ENCODE measurements at places on chromosomes 11 and 22.

- DNase-seq = no peak
These were observed 75.8 kb downstream of the GAS2 start for GRCh38 chr11:22742157-22742613.

GRCh38 chr11:112176077-112176476, 765 bp downstream of the BCO2 start:
- DNase-seq = no peak

- no peak for DNase-seq
These were observed 1282.9 kb downstream of the TBC1D22A start for GRCh38 chr22:48045369-48045768.

- no peak for DNase-seq
These were observed 2.7 kb downstream of the REXO2 start for GRCh38 chr11:114441921-114442320.

- peak; percentile 74 for DNase-seq
These were observed at the start of gene NFRKB for GRCh38 chr11:129895126-129896041. Gene NFRKB, minus strand, starts transcription at chr11:129895578. Its CDS starts 2,729 bp downstream, at chr11:129892849.

GRCh38 chr11:114886644-114887265, 208.4 kb downstream of the NXPE2 start:
- DNase-seq = no peak

DNA sequence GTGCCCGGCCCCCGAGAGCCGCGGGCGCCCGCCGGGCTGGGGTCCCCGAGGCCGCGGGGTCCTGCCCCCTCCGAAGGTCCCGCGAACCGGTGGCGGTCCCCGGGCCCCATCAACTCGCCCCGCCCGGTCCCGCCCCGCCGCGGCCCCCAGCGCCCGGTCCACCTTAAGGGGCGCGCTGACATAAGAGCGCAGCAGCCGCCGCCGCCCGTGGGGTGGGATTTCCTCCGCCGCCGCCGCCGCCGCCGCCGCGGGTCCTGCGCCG, at the start of gene ZDHHC8:
Gene ZDHHC8, plus strand, starts transcription at position 208 of the 262 bp plus-strand sequence. CDS start 144 bp downstream, outside the sequence.
- DNase-seq = no peak

- DNase-seq = no peak
These were observed 66.0 kb upstream of the KIRREL3 start for GRCh38 chr11:127066401-127067090.

GRCh38 chr11:111917788-111918187, 925 bp upstream of the C11orf52 start:
- DNase-seq = no peak

DNA sequence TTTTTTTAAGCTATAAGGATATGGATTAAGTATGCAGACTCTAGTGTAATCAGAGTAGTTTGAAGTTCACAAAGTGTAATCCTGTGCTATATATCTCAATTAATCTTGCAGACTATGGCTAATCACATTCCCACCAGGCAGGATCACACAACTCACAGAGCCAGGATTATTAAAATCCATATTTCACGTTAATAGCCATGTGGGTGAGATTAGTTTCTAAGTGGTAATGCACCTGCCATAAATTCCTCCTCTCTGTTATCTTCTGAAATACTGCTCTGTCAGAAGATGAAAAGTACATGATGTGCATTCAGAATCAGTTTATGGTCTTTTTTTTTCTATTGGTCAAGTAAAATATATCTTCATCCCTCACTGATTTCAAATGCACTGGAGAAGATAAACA, 686.1 kb downstream of the CNTN5 start:
- no peak for DNase-seq

DNA sequence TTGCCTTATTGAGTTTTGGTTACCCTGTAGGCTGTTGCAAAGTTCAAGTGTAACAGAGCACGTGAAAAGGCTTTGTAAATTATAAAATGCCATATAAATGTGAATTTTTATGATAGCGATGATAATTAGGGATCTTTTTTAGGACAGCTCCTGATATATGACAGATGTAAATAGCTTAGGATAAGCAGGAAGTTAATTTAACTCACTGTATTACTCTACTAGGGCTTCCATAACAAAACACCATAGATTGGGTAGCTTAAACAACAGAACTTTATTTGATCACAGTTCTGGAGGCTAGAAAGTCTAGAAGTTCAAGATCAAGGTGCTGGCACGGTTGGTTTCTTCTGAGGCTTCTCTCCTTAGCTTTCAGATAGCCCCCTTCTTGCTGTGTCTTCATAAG, 17.0 kb upstream of the PDE3B start:
- DNase-seq = no peak

DNA sequence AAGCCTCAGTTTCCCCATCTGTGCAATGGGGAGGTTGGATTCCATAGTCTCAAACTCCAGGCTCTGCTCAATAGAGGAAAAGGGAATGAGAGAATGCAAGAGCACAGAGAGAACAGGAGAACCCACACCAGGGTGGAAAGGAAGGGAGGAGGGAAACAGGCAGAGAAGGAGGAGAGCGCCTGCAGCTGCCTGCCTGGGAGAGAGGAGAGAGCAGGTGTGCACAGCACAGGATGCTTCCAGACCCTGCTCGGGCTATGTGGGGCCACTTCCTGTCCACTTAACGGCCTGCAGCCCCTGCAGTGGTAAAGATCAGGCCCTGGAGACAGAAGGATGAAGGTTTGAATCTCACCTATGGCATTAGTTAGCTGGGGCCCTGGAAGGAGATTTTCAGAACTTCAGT, 12.3 kb downstream of the LRRC32 start:
- DNase-seq = no peak

DNA sequence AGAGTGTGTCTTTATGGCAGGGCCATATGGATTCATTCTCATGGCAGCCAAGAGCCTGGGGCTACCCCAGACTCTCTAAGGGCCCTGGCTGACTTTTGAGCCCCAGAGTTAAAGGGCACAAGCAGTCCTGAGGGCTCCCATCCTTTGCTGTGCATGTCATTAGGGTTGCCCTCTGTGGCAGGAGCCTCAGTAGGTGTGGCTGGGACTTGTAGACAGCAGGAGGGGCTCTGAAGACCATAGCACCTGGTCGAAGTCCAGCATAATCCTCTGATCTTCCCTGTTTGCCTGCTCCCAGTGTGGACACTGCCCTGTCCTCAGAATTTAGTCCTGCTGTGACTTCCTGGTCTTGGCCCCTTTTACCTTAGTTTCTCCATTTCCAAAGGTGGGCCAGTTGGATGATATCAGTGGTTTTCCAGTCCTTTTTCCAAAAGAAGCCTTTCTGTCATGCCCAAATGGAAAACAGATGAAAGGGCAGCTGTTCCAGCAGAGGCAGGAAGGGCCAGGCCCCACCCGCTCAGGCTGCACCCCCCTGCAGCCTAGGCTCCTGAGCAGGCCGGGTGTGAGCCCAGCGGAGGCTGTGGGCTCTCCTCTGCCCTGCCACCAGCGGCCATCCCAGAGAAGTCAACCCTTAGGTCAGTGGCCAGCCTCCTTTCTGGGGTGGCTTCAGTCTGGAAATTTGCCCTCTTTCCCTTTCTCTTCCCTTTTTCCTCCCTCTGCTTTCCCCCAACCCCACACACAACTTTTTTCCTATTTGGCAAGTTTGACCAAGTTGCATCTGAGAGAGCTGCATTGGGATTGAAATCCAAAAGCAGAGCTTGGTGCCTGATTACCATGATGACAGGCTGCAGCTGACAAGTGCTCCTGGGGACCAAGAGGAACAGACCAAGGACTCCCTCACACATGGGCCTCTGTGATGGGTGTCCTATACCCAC, 32.8 kb upstream of the SUSD2 start:
- no peak for DNase-seq

- DNase-seq = no peak
These were observed 537.1 kb downstream of the INSC start for GRCh38 chr11:15651816-15652215.

DNA sequence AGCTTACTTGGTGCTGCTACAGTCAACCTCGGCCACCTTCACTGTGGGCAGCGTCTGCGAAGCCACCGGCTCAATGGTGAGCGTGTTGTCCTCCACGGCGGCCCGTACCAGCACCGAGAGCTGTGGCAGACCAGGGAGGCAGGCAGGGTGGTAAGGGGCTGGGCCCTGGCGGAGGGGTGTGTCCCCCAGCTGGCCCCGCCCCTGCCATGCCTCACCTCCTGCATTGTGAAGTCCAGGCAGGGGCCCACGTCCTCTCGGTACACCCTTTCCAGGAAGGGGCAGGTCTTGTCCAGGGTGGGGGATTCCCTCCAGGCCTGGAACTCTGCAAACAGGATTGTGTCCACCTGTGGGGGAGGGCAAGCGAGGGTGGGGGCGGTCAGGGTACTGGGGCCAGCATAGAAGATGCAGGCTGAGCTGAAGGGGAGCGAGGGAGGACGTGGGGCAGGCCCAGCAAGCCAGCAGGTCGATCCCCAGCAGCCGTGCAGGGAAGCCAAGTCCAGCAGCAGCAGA, 12.8 kb downstream of the RAB3IL1 start:
- no peak for DNase-seq

- no peak for DNase-seq
These were observed 17.4 kb downstream of the LARGE2 start for GRCh38 chr11:45939836-45940235.

GRCh38 chr11:74487875-74488274, 5.6 kb downstream of the LIPT2 start:
- no peak for DNase-seq

- no peak for DNase-seq
These were observed 511 bp downstream of the PKDREJ start for GRCh38 chr22:46262449-46263215.

DNA sequence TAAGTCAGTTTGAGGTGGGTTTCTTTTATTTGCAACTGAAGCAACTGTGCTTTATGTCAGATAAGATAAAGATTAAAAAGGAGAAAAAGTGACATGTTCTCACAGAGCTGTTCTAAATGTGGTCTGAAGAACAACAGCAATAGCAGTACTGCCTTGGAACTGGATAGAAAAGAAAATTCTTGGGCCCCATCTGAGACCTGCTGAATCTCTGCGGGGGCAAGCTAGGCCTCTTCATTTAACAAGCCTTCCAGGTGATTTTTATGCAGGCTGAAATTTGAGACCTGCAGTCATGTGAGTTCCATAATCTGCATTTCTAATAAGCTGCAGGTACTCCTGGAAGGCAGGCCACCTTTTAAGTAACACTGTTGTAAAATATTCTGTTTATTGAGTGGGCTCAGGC, 91.4 kb upstream of the CTSC start:
- DNase-seq = no peak

DNA sequence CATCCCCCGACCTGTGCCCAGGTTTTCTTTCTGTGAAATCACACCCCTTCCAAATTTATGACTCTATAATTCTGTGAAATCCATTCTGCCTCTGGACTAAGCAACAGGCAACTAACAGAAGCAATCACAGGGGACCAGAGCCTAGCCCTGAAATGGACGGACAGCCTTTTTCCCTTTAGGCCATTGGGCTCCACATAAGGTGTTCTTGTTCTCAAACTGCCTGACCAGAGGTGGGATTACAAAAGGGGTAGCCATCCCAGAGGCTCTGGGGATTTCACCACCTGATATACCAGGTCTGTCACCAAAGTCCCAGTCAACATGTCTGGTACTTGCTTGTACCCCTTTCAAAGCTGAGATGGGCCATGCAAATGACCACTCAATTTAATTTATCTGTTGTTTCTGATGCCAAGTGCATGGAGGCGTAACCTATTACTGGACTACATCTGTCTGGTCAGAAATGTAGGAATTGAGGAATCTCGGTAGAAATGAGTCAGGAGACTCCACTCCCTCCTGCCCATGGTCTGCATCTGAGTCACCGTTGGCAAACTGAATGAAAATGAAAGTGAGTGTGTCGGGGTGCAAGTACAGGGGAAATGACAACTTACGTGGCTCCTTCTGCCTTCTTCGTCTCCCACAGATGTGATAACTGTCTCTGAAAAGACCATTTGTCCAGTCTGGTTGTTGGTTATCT, 10.2 kb downstream of the DKK3 start:
- no peak for DNase-seq

DNA sequence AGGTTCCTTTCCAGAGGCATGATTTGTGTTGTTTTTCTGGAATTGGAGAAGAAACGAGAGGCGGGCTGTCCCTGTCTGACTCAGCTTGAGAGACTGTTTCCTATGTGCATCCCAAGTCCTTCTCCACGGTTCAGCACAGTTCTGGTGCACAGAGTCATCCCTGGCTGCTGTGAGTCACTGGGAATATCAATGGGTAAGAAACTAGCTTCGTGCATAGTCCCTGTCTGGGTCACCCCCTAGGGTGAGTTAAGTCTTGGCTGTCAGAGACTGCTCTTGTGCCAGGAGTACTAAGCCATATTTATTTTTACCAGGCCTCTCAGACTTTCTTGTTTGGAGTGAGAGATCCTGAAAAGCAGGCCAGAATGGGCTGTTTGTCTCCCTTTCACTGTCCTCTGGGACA, 2.4 kb upstream of the LRP4 start:
- no peak for DNase-seq

- DNase-seq = no peak
These were observed 10.3 kb upstream of the CYB5R2 start for GRCh38 chr11:7683571-7683970.

DNA sequence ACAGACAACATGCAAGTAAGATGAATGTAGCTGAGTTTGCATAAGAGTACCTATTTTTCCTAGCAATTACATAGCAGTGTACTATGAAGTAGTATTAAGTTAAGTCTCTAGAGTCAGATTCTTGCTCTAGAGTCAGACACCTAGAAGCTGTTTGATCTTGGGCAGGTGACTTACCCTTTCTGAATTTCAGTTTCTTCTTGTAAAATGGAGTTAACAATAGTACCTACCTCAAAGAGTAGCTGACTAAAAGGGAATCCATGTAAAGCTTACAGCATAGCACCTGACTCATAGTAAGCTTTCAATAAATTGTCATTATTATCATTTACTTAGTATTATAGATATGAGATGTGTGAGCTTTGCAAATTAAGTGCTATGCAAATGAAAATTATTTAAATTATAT, 47.8 kb upstream of the PTPRJ start:
- no peak for DNase-seq

DNA sequence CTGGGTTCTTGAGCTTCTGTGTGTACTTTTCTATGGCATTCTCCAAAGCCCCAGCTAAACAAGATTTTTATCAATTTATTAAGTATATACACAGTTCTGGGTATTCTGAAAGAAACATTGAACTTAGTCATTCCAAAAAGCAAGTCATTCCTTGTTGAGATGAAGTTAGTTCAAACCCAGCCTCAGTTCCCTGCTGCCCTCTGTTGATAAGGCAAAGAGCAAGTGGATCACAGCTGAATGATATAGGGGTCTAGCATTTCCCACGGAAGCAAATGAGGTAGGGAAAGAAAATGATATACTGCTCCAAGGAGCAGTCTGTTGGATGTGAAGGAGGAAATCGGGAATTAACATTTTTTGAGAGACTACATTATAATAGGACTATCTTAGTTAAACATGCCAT, 841.8 kb upstream of the TENM4 start:
- no peak for DNase-seq

DNA sequence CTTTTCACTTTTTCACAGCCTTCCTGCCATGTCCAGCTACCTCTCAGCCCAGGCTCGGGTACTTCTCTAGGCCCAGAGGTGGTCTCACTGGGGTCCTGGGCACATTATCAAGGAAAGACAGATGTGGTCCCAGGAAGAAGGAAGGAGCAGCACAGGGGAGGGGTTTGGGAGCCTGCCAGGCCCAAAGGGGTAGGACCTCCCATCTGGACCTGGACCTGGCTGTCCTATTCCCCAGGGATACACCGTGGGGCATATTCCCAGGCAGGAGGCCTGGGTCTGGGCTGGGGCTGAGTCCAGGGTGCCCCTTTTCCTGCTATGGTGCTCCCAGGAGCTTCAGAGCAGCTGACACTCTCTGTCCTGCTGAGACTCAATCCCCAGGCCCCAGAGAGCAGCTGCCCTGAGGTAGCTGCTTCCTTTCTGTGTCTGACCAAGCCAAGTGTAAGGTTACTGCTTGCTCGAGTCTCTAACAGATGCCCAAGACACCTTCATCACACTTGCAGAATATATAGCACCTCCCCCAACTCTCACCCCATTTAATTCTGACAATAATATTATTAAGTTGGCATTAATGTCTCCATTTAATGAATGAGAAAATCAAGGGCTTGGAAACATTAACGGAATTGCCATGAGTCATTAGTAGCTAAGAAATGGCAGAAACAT, 232.0 kb downstream of the BUD13 start:
- no peak for DNase-seq

Data from stimulated activated CD8-positive, alpha-beta memory T cell treated with anti-CD3 and anti-CD28 coated beads, Interleukin-7, amount 100 ng/mL, for 24 hours (primary cell).